Activated CD8-positive, alpha-beta T cell treated with anti-CD3 and anti-CD28 coated beads, Interleukin-2, amount 10 ng/mL, durations not matched to agents 7 days and 5 days (primary cell): ENCODE measurements at places on chromosomes 7 and 10. TPM values are rescaled to one million over a fixed set of nuclear protein-coding genes. Genes with fewer than 3 reads are reported as not detected.

The RP9 gene
- 9.6 TPM for total RNA-seq

The SUN1 gene
- 38.4 TPM for total RNA-seq

DNA sequence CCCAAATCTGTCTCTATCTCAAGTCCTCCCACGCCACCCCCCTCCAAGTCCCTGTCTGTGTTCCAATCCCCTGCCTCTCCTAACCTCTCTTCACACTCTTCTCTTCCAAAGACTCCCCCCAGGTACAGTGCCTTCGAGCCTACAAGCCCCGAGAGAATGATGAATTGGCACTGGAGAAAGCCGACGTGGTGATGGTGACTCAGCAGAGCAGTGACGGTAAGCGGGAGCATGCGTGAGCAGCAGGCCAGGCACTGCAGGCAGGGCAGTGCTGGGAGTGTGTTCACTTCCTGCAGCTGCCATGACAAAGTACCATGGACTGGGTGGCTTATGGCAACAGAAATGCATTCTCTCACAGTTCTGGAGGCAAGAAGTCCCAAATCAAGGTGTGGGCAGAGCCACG, 23.4 kb downstream of the ARHGEF5 start:
- no peak for DNase-seq
- no peaks in the 10 kb centered on the region for H3K4me1 ChIP-seq

DNA sequence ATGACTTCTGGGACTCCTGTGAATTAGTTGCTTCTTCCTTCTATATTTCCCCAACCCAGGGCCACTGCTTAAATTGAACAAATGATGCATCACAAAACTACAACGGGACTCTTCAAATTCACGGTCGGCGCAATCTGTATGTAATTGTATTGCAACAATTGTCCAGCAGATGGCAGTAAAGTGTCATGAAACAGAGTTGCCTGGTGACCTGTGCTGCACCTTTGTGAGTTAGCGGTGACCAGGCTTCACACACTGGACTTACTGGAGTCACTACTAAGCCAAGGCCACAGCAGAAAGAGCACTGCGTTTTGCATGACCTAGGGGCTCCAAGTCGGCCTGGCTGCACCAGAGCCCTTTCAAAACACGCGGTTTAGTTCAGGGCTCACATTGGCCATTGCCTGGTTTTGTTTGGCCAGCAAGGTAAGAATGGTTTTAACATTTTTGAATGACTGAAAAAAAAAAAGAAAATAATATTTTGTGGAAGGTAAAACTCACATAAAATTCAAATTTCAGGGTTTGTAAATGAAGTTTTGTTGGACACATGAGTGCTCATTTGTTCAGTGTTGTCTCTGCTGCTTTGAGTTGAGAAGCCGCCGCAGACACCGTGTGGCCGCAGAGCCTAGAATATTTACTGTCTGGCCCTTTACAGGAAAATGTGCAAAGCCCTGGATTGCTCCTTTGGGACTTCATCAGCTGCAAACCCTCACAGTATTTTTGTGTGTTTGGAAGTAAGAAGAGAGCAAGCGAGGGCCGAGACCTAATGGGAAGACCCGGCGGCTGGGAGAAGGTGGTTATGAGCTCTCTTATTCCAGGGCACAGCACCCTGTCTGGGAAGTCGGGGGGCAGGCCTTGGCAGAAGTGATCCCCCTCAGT, 23.2 kb upstream of the ZNF32 start:
- no peak overlapping the region for H3K4me3 ChIP-seq
- peaks cover 3% of the 10 kb centered on the region for H3K4me1 ChIP-seq
- peak; percentile 67 for DNase-seq
- H3K27me3 ChIP-seq, result peaks cover 24% of the 10 kb centered on the region
- no peaks in the 10 kb centered on the region for H3K36me3 ChIP-seq
- no peak overlapping the region for H3K27ac ChIP-seq

DNA sequence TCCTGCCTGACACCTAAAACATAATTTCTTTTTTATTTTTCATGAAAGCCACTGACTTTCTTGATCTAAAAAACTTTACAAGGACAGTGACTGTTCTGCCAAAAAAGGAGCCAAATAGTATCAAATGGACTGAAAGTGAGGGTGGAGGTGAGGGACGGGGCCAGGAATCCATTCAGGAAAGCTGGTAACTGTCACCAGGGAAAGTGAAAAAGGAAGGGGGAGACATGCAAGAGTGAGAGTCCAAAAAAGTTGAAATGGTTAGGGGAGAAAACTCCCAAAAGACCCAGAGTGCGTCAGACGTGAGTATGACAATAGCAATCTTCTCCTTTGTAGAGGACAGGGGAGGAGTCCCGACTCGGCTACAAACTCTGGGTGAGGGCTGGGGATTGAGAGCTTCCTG, 2.9 kb upstream of the PRAP1 start:
- no peak overlapping the region for H3K4me3 ChIP-seq
- H3K36me3 ChIP-seq, result no peaks in the 10 kb centered on the region
- peaks cover 5% of the 10 kb centered on the region for H3K4me1 ChIP-seq

GRCh38 chr10:5511885-5512280, 12.5 kb upstream of the CALML5 start:
- peaks cover 7% of the 10 kb centered on the region for H3K4me1 ChIP-seq
- peaks cover 9% of the 10 kb centered on the region for H3K27me3 ChIP-seq
- no peak overlapping the region for H3K4me3 ChIP-seq
- no peaks in the 10 kb centered on the region for H3K36me3 ChIP-seq
- DNase-seq, result no peak

- H3K27me3 ChIP-seq, result no peaks in the 10 kb centered on the region
- H3K36me3 ChIP-seq, result peaks cover 3% of the 10 kb centered on the region
- no peak for DNase-seq
- H3K4me3 ChIP-seq, result no peak overlapping the region
- no peak overlapping the region for H3K27ac ChIP-seq
Measured at GRCh38 chr7:75985518-75986146, 8.8 kb downstream of the TMEM120A start.

DNA sequence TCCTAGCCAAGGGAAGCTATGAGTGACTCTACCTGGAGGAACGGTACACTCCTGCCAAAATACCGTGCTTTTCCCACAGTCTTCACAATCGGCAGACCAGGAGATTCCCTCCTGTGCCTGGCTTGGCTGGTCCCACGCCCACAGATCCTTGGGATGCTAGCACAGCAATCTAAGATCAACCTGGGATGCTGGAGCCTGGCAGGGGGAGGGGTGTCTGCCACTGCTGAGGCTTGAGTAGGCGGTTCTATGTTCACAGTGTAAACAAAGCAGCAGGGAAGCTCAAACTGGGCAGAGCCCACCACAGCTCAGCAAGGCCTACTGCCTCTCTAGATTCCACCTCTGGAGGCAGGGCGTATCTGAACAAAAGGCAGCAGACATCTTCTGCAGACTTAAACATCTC, 295.3 kb downstream of the ELMO1 start:
- DNase-seq, result no peak
- no peak overlapping the region for H3K27ac ChIP-seq
- H3K27me3 ChIP-seq, result no peaks in the 10 kb centered on the region
- H3K4me1 ChIP-seq, result peaks cover 17% of the 10 kb centered on the region
- peaks cover 45% of the 10 kb centered on the region for H3K36me3 ChIP-seq

DNA sequence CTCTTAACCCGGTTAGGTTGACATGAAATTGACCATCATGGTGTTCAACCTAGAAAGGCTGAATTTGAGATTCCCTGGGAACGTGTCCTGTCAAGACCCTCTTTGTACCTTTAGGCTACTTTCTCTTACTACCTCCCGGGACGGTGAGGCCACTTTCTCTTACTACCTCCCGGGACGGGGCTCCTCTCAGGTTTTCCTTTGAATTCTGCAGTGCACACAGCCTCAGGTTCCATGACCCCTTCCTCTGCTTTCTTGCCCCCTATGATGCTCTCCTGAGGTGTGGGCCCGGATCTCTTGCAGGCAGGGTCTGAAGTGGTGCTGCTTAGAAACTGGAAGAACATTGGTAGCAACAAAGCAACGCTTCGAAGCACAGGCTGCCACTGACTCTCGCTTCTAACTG, 155.3 kb downstream of the CAMK1D start:
- H3K4me3 ChIP-seq, result no peak overlapping the region

DNA sequence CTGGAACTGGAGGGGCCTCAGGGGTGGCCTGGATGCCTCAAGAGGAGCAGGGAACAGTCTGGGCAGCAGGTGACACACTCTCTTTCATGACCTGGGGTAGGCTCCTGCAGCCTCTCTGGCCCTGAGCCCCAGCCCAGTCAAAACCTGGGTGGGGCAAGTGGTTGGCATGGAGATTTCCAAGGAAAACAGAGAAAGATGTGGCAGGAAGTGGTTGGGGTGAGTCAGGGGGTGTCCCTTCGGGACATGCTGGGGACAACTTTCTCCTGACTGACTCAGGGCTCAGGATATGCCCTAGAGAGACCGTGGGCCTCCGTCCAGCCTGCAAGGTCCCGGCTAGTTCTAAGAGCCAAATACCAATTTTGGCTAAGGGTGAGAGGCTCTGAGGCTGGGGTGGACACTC, 2.9 kb downstream of the AQP1 start:
- no peaks in the 10 kb centered on the region for H3K27me3 ChIP-seq
- H3K27ac ChIP-seq, result no peak overlapping the region
- no peak overlapping the region for H3K4me3 ChIP-seq
- H3K4me1 ChIP-seq, result no peaks in the 10 kb centered on the region
- DNase-seq, result no peak
- H3K36me3 ChIP-seq, result no peaks in the 10 kb centered on the region

DNA sequence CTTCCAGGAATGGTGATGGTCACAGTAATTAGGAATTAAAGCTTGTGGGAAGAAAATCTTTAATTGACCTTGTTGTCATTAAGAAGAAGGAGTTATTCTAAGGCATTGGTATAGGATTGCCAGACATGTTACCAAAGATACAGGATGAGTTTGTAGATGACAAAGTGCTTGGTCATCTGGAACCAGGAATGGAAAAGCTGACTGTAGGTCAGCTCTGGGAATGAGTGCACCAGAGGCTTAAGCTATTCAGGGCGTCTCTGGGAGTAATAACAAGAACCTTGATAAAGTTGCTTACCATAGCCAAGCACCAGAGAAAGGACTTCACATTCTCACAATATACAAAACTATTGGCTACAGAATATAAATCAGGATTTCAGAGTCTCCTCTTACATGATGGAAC, 89.0 kb downstream of the PHTF2 start:
- H3K4me1 ChIP-seq, result no peaks in the 10 kb centered on the region
- H3K36me3 ChIP-seq, result peaks cover 10% of the 10 kb centered on the region
- no peaks in the 10 kb centered on the region for H3K27me3 ChIP-seq
- no peak for DNase-seq

GRCh38 chr10:80659289-80659688, 121.6 kb downstream of the SH2D4B start:
- no peaks in the 10 kb centered on the region for H3K4me1 ChIP-seq
- H3K27me3 ChIP-seq, result peaks cover under 1% of the 10 kb centered on the region
- H3K27ac ChIP-seq, result no peak overlapping the region
- H3K4me3 ChIP-seq, result no peak overlapping the region
- H3K36me3 ChIP-seq, result no peaks in the 10 kb centered on the region

GRCh38 chr10:89471110-89471809, 56.9 kb downstream of the IFIT5 start:
- no peak overlapping the region for H3K27ac ChIP-seq
- DNase-seq, result no peak
- H3K4me3 ChIP-seq, result no peak overlapping the region
- H3K36me3 ChIP-seq, result no peaks in the 10 kb centered on the region

DNA sequence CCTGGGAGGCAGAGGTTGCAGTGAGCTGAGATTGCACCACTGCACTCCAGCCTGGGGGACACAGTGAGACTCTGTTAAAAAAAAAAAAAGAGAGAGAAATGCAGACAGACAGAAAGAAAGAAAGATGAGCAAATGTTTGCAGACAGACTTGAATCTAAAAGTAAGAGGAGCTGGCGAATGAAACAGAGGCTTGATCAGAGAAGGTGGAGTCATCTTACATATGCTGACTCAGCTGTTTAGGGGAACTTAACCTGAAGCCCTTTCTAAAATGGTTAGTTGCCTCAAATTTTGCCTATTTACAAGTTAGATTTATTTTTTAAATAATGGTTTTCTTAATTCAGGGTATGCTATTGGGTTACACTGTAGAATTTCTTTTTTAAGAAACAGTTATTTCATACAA, 5.4 kb downstream of the FAM171A1 start:
- H3K4me3 ChIP-seq, result no peak overlapping the region
- H3K27ac ChIP-seq, result no peak overlapping the region
- H3K36me3 ChIP-seq, result no peaks in the 10 kb centered on the region

DNA sequence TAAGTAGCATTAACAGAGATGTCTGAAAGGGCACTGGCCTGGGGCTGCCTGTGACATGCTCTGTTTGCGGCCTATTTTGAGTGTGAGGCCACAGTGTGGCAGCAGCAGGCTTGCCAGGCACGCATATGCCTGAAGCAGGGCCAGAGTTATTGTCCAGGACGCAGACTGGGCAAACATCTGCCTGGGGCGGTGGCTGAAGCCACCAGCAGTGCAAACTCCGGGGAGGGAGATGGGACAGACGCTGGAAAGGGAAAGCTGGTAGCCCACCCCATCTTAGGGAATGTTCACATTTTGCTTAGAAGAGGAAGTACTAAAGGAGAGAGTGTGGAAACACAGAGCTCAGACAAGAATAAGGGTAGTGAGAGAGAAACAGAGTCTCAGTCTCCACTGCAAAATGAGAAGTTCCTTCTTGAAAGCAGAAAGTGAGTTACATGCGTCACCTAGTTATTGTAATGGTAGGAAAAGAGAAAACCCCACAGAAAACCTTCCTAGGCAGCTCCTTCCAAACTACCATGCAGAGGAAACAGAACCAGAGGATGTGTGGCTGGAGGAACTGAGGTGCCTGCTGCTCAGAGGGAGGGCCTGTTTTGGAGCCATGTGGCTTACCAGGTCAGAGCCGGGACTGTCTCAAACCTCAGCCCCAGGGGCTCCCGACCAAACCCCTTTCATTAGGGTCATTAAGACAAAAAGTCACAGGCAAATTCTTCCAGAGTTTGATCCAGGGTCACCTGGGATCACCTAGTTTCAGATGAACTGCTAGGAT, 14.5 kb downstream of the AKR1B1 start:
- H3K27ac ChIP-seq, result no peak overlapping the region
- H3K36me3 ChIP-seq, result peaks cover 55% of the 10 kb centered on the region
- DNase-seq, result no peak
- H3K4me3 ChIP-seq, result no peak overlapping the region

GRCh38 chr10:62402508-62402907, 28.3 kb downstream of the ZNF365 start:
- no peaks in the 10 kb centered on the region for H3K4me1 ChIP-seq
- H3K27me3 ChIP-seq, result peaks cover 2% of the 10 kb centered on the region
- no peak overlapping the region for H3K27ac ChIP-seq
- no peaks in the 10 kb centered on the region for H3K36me3 ChIP-seq
- DNase-seq, result no peak
- no peak overlapping the region for H3K4me3 ChIP-seq

DNA sequence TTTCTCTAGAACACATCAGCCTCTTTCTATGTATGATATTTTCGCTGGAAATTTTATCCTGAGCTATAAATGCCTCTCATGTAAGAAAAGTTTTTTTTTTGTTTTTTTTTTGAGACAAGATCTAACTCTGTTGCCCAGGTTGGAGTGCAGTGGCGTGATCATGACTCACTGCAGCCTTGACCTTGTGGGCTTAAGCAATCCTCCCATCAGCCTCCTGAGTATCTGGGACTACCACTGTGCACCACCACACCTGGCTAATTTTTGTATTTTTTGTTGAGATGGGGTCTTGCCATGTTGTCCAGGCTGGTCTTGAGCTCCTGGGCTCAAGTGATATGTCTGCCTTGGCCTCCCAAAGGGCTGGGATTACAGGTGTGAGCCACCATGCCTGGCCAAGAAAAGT, 80.4 kb downstream of the ADK start:
- H3K4me1 ChIP-seq, result peaks cover 25% of the 10 kb centered on the region
- H3K27ac ChIP-seq, result no peak overlapping the region
- H3K27me3 ChIP-seq, result no peaks in the 10 kb centered on the region
- H3K36me3 ChIP-seq, result peaks cover 12% of the 10 kb centered on the region
